ENCODE measurements at places on chromosomes 11 and 22. TPM values are rescaled to one million over a fixed set of nuclear protein-coding genes. Genes with fewer than 3 reads are reported as not detected.

DNA sequence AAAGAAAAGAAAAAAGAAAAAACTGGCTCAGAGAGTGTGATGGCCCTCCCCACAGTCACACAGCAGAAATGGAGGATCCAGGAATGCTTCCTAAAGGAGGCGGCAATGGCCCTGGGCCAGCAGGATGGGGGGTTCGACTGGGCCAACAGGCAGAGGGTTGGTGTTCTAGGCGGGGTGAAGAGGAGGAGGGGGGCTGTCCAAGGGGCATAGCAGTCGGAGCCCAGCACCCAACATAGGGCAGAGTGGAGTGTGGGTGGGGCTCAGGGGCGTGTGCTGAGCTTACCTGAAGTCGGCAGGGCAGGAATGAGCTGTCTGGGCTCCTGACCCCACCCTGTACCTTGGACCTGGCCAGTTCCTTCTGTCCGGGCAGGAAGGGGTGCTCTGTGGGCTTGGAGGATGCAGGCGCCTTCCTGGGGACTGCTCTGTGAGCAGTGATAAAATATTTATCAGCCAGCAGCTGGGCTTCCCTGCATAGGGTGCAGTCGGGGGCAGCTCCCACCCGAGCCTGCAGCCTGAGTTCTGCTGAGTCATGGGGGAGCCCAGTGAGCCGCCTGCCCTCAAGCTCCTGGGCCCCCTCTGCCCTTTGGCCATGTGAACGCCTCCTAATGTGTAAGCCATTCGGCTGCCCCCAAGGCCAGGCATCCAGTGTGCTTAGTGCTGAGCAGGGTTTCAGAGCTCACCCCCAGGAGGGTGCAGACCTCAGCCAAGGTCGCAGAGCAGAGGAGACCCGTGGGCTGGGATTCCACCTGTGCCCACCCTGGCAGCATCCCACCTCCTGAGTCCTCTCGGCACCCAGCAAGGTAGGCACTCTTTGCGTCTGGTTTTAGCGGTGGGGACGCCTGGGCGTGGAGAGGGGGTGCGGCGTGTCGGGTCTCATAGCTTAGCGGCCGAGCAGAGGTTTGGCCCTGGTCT lies 25.3 kb upstream of the PRR5 start:
- peak; percentile 66 for ATAC-seq

- ATAC-seq: peak; percentile 40
These were observed 540 bp downstream of the MEN1 start for GRCh38 chr11:64809781-64810241.

CLDN5 gene
- total RNA-seq: 0.30 TPM

DNA sequence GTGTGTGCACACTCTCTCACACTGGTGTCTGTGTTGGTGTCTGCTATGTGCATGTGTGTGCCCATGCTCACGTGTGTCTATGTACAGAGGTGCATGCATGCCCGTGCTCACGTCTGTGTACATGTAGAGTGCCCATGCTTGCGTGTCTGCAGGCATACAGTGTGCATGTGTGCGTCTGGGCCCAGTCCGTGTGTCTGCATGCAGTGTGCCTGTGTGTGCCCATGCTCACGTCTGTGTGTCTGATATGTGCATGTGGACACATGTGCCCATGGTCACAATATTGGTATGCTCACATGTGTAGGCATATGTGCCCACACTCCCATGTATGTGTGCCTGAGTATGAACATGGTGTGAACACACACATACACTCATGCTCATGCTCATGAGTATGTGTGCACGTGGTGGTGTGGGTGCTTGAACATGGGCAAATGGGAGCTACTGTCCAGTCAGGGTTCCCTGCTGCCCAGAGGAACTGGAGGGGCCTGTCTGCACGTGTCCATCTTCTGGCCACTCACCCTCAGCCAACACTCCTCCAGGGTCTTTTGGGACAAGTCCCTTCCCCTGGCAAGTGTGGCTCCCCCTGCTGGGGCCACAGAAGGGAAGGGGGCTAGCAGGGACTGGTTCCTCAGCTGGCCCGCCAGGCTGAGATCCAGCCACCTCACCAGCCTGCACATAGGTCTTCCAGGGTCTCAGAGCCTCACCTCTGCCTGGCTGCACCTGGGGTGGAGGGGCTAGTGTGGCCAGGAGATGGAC lies 7.3 kb upstream of the TBX1 start:
- no peak for ATAC-seq

MYO7A gene
- total RNA-seq: 6.5 TPM

CFL1 gene
- total RNA-seq: 742 TPM

DNA sequence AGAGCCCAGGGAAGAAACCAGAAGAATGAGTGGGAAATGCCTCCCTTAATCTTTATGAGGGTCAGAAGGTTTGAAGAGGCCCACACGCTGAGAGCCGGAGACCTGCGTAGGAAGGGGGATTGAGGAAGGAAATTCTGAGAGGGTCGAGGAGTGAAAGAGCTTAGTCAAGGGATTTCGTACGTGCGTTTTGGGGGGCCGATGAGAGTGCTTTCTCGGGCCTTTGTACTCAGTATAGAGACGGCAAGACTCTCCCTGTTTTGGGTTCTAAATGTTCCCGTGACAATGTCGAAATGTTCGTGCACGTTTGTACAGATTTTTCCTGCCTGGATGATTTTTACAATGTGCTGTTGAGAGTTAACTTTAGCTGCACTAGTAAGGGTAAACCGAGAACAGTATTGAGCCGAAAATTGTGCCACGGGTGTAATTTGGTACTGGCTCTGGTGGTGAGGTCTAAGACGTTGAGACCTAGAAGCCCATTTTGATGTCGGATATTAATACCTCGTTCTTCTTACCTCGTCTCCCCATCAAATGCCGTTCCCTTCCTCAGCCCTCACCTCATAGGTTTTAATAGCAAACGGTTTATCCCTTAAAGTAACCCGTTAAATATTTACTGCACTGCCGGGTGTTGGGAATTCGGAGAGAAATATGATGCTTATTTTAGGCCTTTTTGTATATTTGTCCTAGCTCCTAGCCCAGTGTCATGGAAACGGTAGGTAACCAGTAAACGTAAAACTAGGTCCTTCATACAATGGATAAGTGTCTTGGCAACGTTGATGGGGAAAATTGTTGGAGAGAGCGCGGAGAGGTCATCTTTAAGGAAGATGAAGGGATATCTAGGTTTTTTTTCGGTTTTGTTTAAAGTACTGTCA lies 734 bp downstream of the C11orf58 start:
- no peak for ATAC-seq

DNA sequence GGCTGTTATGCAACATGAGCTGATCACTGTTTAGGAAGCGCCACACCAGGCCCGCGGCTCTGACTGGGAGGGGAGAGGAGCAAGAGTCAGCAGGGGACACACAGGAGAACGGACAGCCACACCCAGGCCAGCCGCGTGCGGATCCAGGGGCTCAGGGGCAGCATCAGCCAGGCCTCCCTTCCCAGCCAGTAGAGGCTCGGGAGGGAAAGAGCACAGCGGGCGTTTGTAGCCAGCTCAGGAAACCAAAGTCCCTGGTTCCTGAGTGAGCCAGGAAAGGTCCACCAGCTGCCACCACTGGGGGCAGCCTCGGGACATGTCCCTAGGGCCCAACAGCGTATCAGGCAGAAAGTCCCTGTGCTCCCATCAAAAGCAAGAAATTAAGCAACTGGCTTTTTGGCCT lies 71.8 kb upstream of the PITPNB start:
- ATAC-seq: peak; percentile 62

- ATAC-seq: peak; percentile 22
These were observed 32.8 kb upstream of the CTSD start for GRCh38 chr11:1796413-1797011.

ZP1 gene
- 1.3 TPM for total RNA-seq
